ENCODE measurements at places on chromosomes 6 and 20.

DNA sequence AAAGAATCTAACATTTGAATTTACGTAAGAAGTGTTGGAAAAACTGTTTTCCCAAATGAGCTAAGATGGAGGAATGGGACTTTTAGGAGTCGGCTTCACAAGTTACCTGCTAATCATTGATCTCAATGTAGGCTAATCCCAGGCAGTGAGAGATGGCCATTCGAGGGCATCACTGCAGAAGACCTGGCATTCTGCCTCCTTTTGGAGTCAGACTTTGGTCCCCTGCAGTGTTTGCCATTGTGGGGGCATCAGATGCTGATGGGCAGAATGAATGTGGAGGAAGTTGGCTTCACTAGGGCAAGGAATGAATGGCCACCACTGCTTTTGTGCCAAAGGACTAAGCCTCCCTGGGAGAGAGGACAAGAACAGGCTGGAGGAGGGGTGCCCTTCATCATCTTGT is 55.7 kb upstream of the NKX2-2 start:
- DNase-seq, result no peak

DNA sequence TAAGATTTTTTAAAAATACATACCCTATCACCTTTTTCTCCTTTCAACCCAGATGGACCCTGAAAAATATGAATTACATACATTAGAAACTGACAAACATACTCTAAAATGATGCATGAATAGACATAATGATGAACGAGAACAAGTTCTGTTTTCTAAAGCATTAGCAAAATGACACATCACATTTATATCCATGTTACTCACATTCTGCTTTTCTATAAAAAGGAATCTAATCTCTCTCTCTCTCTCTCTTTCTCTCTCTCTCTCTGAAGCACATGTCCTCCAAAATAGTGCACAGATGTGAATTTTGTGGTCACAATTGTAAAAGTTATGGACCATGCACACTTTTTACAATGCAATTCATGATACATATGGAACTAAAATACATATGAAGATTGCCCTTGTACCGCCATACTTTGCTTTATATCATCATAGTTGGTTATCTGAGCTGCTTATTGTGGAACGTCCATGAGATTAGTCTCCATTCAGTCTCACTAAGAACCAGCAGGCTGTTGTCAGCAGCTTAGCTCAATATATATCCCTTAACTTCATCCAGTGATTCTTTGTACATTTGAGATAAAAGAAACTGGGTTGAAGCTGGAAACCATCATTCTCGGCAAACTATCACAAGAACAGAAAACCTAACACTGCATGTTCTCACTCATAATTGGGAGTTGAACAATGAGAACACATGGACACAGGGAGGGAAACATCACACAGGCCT is 114.2 kb downstream of the COL12A1 start:
- DNase-seq, result no peak

GRCh38 chr6:166381733-166382499 is 824 bp downstream of the MPC1 start:
- peak; percentile 47 for DNase-seq

- no peak for DNase-seq
These were observed 18.7 kb downstream of the TGM6 start for GRCh38 chr20:2399390-2399789.

- DNase-seq, result no peak
These were observed 238.2 kb downstream of the SOX4 start for GRCh38 chr6:21831521-21832291.

DNA sequence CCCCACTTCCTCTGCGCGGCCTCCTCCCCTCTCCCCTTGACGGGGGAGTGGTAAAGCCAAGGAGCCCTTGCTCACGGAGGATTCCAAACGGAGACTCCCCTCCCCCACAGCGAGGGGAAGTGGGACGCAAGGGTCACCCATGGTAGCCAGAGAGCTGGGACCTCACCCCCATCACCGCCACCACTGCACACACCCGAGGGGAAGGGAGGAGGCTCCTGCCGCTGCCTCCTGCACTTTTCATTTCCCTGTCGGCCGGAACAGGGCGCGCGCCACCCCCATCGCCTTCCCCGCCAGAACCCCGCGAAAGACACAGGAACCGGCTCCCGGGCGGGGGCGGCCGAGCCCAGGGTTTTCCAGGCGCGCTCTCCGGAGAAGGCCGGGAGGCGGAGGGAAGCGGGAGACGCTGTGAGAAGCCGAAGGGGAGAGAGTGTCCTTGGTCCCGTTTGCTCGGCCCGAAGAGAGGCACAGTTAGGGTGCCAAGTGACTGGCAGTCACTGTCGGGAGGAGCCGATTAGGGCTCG is 789 bp downstream of the CCND3 start:
- DNase-seq, result peak; percentile 42

DNA sequence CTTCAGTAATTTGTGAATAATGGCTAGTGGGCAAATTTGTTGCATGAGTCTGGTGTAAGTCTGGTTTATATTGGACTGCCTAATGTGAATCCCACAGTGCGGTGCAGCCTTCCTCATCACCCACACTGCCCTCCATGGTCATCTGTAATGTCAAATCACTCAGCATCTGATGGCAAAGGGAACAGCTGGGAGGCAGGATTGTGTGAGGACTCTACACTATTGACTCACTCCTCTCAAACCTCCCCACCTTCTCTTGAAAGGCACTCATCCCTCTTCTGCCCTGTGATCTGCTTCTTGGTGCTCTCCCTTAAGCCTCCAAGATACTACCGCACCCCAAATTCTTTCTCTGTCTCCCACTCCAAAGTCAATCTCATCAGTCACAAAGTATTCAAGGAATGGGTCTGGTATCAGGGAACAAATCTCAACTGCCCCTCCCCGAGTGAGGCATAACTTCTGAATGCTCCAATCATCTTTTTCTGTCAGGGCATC is 146.0 kb upstream of the BEND6 start:
- no peak for DNase-seq

- no peak for DNase-seq
These were observed 602 bp upstream of the HLA-DPB1 start for GRCh38 chr6:33075208-33075567.

DNA sequence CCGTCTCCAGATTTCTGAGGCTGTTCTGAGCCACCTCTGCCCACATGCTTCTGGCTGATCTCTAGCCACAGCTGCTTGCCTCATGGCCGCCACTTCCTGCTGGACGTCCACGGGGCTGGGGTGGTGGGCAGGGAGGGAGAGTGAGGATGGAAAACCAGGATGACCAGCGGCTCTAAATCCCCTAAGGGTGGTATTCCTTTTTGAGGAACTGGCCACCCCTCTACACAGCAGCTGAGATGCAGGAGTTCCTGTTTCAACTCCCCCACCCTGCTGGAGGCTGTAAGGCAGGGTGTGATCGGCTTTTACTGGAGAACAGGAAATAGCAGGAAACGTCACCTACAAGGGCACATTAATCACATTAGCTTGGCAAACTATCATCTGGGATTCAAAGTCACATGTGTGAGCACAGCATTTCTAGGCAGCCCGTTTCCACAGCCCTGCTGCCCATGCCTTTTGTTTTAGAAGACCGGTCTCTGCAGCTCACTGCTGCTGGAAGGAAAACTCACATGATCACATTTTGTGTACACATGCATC is 181.6 kb upstream of the ECI2 start:
- DNase-seq, result no peak

DNA sequence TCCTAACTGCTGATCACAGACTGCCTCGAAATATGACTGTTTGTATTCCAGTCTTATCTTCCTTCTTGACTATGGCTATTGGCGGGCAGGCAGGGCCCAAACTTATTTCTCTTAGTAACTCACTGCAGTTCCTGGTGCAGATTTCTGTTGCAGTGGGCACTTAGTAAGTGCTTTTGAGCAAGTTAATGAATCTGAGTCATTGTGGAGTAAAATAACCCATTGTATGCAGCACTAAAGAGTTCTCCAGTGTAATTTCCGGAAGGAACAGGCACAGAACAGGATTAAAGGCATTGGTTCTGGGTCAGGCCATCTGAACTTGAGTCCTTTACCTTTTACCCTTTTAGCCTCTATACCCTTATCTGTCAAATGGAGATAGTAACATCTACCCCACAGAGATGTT is 23.6 kb downstream of the SLC35F1 start:
- no peak for DNase-seq

- no peak for DNase-seq
These were observed 180.0 kb downstream of the GJA1 start for GRCh38 chr6:121615493-121615892.

DNA sequence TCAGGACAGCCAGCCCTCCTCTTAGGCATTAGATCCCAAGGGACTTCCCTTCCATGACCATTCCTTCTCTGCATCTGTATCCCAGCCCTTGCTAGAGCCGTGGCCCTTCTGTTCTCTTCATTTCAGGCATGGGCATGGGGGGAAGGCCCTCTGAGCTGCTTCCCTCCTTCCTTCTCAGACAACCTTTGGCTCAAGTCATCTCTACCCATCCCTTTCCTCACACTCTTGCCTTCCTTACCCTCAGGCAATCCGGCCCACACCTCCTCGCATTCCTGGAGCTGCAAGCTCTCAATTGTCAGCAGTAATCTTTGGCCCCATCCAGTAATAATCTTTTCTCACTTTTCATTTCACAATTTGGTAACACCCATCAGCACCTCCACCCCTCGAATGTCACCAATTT is 426.9 kb upstream of the JARID2 start:
- DNase-seq, result no peak

GRCh38 chr6:159499034-159499433 is 194.0 kb downstream of the SOD2 start:
- no peak for DNase-seq

- DNase-seq, result no peak
These were observed 5.8 kb downstream of the CGA start for GRCh38 chr6:87089135-87089534.

DNA sequence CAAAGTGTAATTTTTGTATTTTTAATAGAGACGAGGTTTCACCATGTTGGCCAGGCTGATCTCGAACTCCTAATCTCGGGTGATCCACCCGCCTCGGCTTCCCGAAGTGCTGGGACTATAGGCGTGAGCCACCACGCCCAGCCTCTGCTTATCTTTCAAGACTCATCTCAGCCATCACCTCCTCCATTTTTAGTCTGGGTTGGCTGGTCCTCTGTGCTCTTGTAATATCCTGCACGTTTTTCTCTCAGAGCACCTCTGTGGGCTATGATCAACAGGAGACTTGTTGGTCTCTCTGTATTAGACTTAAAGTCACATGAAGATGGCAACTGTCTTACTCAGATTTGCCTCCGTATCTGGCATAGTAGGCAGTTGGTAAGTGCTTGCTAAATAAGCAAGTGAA is 7.6 kb downstream of the NOTCH4 start:
- DNase-seq, result no peak

DNA sequence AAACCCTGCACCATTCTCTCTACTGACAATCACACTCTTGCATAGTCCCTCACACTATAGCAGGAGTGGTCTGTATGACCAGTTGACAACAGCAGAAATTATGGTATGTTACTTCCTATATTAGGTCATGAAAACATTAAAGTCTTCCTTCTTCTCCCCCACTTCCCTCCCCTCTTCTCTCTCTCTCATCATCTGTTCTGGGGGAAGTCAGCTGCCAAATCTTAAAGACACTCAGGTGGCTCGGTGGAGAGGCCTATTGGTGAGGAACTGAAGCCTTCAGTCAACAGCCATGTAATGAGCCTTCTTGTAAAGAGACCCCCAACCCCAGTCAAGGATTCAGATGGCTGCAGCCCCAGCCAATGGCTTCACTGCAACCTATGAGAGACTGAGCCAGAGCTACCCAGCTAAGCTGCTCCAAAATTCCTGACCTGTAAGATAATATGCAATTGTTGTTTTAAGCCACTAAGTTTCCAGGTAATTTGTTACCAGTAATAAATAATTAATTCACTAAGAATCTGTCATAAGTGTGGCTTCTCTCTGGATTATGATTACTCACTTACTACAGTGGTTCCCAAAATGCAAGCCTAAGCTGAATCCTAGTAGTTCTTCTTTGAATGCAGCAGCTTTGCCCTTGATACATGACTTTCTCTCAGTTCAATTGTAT is 11.2 kb upstream of the TSBP1 start:
- no peak for DNase-seq

DNA sequence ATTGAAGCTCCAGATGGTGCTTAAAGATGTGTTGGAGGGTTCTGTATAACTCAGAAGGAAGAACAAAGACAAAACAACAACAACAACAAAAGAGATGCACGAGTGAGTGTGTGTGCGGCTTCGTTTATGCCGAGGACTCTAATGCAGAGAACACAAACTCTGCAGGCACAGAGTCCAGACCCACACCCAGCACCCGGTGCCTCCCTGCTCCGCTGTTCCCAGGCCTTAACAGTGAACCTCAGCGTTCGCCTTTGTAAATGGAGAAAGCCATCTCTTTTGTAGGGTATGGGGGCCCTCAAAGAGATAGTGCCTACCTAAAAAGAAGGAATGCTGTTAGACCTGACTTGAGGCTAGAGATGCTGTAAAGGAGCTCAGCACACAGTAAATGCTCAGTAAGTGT is 243.3 kb downstream of the ERMARD start:
- DNase-seq, result no peak

All from CD4-positive, alpha-beta T cell treated with Interleukin-4 for 4 hours (primary cell).